ENCODE measurements at places on chromosomes 4 and X.
A peak's percentile ranks its signal among the peaks of the same experiment; 100 is the strongest.

DNA sequence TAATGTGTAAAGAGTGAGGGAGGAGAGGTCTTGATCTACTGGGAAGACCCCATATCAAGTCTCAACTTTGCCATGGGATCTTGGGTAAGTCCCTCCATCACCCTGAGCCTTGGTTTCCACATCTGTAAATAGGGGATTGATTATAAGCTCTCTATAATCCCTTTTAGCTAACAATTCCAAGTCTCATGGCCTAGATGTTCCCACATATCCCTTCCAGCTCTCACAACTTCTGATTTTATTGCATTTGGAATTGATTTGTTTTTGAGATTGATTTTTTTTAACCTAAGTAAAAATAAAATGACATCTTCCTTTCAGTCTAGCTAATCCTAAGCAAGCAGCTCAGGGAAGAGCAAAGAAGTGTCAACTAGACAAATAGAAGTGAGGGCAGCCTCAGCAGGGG is 29.8 kb downstream of the SMIM20 start:
- DNase-seq = no peak

- DNase-seq = no peak
Measured at GRCh38 chr4:127775843-127776242, 6.3 kb upstream of the HSPA4L start.

DNA sequence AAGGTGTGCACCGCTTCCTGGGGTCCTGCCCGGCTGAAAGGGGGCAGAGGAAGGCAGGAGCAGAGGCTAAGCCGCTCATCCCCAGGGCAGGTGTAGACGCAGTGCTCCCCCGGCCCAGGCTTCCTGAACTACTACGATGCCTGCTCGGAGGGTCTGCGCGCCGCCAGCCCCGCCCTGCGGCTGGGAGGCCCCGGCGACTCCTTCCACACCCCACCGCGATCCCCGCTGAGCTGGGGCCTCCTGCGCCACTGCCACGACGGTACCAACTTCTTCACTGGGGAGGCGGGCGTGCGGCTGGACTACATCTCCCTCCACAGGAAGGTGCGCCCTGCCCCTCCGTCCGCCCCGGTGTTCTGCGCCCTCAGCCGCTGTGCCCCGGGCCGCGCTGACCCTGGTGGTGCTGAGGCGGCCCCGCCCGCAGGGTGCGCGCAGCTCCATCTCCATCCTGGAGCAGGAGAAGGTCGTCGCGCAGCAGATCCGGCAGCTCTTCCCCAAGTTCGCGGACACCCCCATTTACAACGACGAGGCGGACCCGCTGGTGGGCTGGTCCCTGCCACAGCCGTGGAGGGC is 8.4 kb upstream of the SLC26A1 start:
- DNase-seq = no peak

GRCh38 chrX:41971346-41971745 is 48.0 kb upstream of the CASK start:
- DNase-seq = no peak

- no peak for DNase-seq
Measured at GRCh38 chr4:27057662-27058061, 197.0 kb downstream of the STIM2 start.

DNA sequence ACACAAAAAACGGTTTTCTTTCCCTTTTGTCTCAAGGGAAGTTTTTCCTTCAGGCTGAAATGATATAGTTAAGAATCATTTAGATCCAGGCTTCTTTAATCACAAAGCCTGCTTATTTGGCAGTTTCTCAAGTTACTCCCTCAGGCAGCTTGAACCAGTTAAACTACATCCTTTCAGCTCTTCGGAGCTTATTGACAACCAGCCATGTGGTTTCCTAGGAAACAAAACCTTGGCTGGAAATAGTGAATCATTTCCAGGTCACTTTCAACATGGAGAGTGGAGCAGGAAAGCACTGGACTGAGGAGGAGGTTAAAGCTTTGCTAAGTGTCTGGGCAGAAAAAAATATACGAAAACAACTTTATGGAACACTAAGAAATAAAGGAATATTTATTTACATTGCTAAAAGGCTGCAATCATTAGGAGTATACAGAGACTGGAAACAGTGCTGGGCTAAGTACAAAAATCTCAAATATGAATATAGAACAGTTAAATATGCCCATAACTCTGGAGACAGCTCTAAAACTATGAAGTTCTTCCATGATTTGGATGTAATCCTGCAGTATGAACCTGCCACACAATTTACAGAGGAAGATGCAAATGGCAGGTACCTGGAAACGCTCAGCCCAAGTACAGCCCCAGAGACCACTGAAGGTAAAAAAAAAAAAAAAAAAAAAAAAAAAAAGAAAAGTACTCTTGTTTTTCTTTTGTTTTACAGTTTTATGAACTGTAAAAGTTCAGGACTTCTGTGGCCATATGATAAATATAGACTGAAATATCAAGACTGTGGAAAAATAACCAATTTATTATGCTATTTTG is 23.2 kb upstream of the AASDH start:
- peak; percentile 53 for DNase-seq

- no peak for DNase-seq
Measured at GRCh38 chr4:15878011-15878410, 60.5 kb downstream of the FGFBP1 start.

- DNase-seq = no peak
Measured at GRCh38 chr4:83305187-83305586, 20.6 kb upstream of the COQ2 start.

- no peak for DNase-seq
Measured at GRCh38 chr4:168830777-168831512, 179.1 kb downstream of the CBR4 start.

- no peak for DNase-seq
Measured at GRCh38 chr4:83146841-83147240, 32.3 kb upstream of the PLAC8 start.

GRCh38 chr4:175947117-175947722 is 118.4 kb upstream of the WDR17 start:
- no peak for DNase-seq

- no peak for DNase-seq
Measured at GRCh38 chrX:1084689-1085088, 127.8 kb downstream of the CRLF2 start.

GRCh38 chr4:98430708-98431403 is 169.7 kb downstream of the RAP1GDS1 start:
- no peak for DNase-seq

GRCh38 chr4:157572284-157572683 is 351.8 kb downstream of the GRIA2 start:
- DNase-seq = no peak

- no peak for DNase-seq
Measured at GRCh38 chr4:17846266-17846665, 35.5 kb downstream of the NCAPG start.

- DNase-seq = no peak
Measured at GRCh38 chr4:169664615-169665014, 44.2 kb downstream of the CLCN3 start.

DNA sequence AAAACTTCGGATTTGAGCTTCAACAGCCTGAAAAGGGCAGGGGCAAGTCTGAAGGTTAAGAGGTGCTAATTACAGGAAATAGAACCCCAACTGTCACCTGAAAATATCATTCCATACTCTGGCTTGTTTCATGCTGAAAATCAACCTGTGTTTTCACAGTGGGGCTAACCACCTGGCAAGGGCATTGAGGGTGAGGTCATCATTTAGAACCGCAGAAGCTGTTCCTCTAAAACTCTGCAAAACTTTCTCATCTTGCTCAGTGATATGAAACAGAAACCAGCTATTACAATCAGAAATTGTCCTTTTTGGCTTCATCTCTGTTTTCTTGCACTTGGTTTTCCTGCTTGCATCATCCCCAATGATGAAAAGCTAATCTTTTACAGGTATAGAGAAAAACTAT is 247.6 kb downstream of the DCLK2 start:
- no peak for DNase-seq

GRCh38 chrX:12890467-12890866 is 16.0 kb upstream of the TLR8 start:
- no peak for DNase-seq

DNA sequence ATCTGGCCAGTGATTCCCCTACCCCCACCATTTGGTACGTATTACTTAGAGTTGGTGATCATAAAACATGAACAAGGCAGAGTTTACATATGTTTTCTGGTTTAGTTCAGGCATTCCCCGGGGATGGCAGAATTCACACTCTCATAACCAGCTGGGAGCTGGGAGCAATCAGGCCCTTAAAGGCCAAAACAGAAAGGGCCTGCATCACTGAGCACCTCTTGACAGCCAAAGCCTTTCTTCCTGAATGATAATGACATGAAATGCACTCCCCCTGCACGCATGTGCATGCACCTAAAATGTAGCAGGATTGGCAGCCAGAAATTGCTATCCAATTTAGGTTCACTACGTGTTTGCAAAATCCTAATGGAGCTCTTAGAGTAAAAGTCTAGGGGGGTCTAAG is 235.4 kb downstream of the GPC3 start:
- DNase-seq = no peak

- no peak for DNase-seq
Measured at GRCh38 chr4:153622778-153623240, 61.3 kb upstream of the TLR2 start.

GRCh38 chr4:6230502-6230785 is 30.1 kb upstream of the JAKMIP1 start:
- DNase-seq = no peak

DNA sequence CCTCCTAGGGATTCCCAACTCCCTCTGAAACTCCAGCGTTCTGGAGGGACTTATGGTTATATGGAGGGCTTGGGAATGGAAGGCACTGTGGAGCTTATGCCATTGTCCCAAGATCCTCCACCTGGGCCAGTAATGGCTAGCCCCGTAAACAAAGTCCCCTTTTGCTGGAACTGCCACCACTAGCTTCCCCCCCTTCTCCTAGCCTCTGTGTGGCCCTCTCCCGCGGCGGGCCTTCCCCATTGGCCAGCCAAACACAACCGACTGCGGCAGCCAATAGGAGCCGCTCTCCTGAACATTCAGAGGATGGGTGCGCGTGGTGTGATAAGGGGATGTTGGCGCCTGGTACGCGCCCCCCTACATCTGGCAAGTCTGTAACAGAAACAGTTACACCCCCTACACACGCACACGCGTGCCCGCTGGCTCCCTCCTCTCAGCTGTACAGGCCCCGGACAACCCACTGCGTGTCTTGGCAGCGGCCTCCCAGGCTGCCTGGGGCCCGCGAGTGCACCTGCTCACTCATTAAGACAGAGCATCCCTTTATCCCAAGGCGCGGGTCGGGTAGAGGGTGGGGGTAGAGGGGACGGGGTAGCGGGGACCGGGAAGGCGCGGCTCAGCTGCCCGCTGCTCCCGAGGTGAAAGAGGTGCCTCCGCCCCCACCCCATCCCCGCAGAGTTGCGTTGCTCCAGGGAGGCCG is 863 bp upstream of the RAB33A start:
- no peak for DNase-seq

DNA sequence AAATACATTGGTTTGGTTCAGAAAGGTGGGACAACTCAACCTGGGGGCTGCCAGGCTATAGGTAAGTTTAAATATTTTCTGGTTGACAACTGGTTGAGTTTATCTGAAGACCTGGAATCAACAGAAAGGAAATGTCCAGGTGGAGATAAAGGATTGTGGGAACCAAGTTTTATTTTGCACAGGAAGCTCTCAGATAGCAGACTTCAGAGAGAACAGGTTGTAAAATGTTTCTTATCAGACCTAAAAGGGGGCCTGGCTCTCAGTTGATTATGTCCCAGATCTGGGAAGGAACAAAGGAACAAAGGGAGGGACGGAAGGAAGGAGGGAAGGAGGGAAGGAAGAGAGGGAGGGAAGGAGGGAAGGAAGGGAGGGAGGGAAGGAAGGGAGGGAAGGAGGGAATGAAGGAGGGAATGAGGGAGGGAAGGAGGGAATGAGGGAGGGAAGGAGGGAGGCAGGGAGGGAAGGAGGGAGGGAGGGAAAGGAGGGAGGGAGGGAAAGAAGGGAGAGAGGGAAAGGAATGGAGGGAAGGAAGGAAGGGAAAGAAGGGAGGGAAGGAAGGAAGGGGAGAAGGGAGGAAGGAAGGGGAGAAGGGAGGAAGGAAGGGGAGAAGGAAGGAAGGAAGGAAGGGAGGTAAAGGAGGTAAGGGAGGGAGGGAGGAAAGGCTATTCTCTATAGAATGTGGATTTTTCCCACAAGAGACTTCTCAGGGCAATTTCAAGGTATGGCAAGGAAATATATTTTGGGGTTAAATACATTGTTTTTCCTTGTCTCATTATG is 186.7 kb downstream of the DHRSX start:
- no peak for DNase-seq

- no peak for DNase-seq
Measured at GRCh38 chr4:53981567-53981966, 82.8 kb downstream of the CHIC2 start.

DNA sequence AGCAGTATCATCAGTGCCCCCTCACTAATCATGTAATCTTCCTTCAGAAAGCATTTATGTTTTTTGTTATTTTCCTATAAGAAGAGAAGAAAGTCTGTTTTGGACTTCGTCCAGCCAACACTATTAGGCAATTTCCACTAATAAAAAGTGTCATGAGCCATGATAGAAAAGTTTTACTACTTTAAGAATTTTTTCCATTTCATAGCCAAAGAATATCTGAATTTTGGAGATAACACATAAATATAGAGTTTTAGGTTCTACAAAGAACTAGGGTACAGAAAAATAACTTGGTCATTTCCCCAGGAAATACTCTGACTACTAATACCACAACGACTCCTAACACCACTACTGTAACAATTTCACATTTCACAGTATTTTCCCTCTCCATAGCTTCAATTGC is 41.8 kb upstream of the VEGFC start:
- DNase-seq = no peak

DNA sequence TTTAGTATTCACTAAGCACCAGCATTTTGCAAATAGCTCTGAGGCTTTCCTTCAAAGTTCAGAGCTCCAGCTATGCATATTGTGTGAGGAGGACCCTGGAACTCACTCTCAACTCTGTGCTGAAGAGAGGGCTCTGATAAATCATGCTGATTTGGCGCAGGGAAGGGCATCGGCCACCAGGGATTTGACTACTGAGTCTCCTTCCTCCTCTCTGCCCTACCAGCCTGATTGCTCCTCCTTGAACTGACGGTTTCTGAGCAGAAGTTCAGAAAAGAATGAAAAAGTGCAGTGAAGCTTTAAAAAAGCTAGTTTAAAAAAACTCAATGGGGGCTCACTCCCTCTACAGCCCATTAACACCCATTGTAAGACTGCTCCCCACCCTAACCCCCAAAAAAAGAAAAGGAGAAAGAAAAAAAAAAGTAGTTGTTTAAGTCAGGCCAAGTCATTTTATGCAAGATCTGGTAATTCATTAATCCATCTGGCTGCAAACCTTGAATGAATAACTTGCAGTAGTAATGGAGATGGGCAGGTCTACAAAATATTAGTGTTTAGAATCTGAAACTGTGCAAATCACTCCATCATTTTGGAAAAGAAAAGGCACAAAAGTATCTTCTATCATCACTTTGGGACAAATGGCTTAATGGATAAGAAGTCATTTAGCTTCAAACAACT is 13.3 kb downstream of the PPARGC1A start:
- DNase-seq = no peak

DNA sequence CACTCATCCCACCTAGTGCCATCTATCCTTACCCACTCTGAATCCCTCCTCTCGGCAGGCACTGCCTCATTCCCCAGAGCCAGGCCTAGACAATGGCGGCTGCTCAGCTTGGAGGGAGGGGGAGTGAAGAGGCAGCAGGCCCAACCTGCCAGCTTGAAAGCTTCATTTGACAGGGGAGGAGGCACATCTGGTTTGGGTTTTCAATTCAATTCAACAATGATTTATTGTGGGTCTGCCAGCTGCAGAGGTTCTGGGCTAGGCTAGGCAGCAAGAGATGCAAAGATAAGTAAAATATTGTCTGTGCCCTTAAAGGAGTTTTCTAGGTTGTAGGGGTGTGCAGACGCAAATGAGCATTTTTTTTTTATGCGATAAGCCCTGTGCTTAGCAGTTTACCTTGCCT is 58.5 kb downstream of the RTL9 start:
- no peak for DNase-seq

GRCh38 chr4:17681281-17682221 is 67.1 kb downstream of the MED28 start:
- DNase-seq = no peak

GRCh38 chr4:107894138-107894603 is 37.2 kb upstream of the CYP2U1 start:
- no peak for DNase-seq
